ENCODE measurements at places on chromosomes 11 and 22.
A peak's percentile ranks its signal among the peaks of the same experiment; 100 is the strongest.

DNA sequence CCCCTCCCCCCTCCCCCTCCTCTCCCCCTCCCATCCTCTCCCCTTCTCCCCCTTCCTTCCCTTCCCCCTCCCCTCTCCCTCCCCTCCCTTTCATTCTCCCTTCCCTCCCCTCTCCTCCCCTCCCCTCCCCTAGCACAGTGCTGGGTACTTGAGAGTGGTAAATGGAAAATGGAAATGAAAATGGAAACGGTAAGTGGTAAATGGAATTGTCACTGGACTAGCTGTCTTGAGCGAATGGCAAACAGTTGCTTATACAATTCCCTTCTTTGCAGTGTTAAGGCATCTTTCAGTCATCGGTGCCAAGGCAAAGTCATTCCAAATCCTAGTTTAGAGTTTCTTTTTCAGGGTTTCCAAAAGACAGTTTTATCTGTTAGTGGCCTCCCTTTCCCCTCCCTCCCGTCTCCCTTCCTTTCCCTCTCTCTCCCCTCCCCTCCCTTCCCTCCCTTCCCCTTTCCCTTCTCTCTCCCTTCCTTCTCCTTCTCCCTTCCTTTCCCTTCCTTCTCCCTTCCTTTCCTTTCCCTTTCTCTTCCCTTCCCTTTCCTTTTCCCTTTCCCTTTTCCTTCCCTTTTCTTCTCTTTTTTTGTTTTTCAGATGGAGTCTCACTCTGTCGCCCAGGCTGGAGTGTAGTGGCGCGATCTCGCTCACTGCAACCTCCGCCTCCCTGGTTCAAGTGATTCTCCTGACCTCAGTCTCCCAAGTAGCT lies 47.3 kb downstream of the GRAMD1B start:
- no peak for DNase-seq

DNA sequence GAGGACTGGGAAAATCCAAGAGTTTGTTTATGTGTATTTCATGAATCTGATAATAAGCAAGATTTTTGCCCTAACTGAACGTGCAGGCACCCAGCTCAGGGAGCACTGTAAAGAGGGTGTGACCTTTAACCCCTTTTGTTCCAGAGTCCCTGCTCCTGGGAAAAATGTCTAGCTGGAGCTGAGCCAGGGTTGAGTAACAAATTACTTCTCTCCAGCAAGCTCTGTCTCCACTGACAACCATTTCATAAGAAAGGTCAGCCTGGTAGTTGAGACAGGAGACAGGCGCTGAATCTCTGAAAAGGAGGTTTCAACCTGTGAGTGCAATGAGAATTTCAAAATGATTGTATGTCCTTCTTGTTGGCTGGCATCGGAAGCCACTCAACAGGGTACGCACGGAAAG lies 156.4 kb upstream of the NARS2 start:
- DNase-seq: no peak

GRCh38 chr11:96193745-96194443 lies 149.1 kb downstream of the MAML2 start:
- DNase-seq: no peak

DNA sequence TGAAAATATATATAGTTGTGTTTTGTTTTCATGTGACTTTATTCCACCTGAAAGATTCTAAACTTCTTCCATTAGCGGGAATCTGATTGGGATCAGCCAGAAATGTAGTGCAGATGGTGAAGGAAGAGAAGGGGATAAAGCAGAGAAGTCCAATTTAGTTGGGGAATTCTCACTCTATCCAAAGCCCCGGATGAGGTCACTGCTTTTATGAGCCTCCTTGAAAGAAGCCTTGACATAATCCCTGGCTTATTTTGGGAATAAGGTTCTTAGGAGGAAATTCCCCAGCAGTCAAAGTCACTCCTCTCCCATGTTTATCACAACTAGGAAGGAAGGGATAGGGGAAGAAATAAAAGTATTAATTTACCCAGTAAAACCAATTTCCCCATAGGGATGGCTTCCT lies 41.1 kb downstream of the OSBP start:
- DNase-seq: no peak

DNA sequence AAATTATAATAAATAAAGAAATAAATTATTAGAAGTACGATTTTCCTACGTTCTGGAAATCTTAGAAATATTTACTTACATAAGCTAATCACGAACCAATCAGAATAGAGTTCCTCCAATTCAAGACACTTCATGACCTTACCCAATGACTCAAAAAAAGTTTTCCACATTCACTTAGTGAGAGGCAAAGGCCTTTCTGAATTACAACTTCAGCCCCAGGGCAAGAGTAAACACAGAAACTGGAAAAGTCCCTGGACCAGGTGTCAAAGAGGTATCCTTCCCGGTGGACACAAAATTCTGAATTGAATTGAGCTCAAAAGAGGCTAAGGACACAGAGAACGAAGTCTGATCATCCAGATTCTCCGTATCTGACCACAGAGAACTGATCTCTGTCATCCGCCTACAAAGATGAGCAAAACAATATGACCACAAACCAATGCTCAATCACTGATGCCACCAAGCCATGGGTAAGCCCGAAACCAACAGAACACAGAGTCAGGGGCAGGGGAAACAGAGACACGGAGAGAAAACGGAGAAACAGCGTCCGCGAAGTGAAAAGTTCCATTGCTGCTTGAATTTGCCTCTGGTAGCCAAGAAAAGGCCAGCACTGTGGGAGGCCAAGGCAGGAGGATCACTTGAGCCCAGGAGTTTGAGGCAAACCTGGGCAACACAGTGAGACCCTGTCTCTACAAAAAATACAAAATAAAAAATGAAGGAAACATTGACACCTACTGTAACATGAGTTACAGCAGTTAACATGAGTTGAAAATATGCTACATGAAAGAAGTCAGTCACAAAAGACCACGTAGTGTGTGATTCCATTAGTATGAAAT lies 6.8 kb downstream of the BID start:
- peak; percentile 40 for DNase-seq
